ENCODE measurements at places on chromosomes 5 and 9. TPM values are rescaled to one million over a fixed set of nuclear protein-coding genes. Genes with fewer than 3 reads are reported as not detected.
A peak's percentile ranks its signal among the peaks of the same experiment; 100 is the strongest.

Gene TNFSF15
- total RNA-seq, result 0.24 TPM

DNA sequence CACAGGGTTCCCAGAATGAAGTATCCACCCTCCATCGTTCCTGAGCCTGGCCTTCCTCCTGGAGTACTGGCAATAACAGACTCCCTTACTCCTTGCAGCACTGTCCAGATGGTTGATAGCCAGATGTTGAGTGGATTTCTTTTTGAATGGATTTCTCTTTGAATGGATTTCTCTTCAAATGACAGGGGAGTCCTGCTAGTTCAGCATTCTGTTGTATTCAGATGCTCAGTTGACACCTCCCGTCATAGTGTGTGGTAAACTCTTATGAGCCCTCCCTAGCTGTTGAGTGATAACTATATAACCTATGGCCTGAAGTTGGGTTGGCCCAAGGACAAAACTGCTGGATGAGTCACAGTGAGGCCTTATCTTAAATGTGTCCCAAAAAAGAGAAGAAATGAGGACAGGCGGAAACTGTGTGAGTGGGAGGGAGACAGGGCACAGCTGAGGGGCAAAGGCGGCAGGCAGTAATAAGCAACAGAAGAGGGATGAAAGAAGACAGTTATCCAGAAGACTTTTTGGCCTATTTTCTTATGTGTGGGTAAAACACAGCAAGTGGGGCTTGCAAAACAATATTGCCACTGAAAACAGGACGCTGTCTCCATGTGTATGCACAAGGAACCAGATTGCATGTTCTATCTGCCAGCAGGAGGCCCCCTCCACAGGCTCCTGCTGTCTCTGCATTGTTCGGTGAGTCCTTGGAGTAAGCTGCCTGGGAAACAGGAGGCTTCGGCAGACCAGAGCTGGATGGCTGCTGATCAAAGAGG is 209.5 kb upstream of the S1PR3 start:
- DNase-seq, result peak; percentile 55

GRCh38 chr9:673966-674526 is 167.5 kb upstream of the DMRT1 start:
- DNase-seq, result no peak

Gene FGF10
- total RNA-seq, result 12.9 TPM

- DNase-seq, result peak; percentile 88
Observed at GRCh38 chr9:134178768-134179551, 14.6 kb upstream of the RNU6ATAC start.

DNA sequence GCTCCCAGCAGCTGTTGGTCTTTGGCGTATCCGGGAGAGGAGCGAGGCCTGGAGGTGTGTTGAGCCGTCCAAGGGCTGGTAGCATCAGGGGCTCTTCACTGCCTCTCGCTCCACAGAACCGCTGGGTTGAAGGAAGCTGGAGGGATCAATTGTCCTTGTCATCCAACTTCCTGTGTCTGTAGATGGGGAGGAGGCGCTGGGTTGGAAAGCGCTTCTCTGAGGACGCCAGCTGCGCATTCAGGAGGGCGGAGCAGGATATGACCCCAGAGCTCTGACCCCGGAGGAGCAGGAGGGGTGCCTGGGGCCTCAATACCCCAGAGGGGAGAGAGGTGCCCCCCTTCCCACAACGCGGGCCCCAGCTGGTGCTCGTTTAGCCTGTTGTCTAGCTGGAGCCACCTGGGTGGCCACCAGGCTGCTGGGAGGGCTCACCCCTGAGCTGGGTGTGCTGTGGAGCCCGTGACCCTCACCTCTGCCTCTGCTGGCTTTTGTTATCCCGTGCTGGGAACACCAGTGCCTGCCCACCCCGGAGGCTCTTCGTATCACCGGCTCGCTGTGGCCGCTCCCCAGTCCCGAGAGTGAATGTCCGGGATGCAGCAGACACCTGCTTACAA is 2.0 kb upstream of the DBH start:
- no peak for DNase-seq

Gene TRIM7
- 0.97 TPM for total RNA-seq

Gene PCDHGA3
- 5.9 TPM for total RNA-seq

Gene MEGF10
- total RNA-seq, result 0.64 TPM

Gene PRELID2
- 15.9 TPM for total RNA-seq

Data from ovary (tissue), 10 donors.